HFF-Myc (cell line): ENCODE measurements at places on chromosomes 5 and 9.

DNA sequence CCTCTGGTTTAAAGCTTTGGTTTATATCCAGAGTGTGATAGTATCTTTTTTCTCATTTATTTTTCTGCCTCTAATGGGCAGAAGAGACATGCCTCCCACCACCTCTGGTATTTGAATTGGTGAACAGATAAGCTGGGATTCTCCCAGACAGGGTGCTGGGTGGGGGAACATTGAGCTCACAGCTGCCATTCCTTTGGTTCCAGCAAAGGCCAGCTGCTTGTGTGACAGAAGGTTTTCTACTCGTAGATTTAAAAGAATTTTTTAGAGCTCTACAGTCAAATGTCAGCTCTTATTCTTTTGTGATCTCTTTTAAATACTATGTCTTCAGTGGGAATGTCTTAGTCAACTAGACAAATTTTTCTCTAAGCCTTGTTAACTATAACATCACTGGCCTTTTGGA is 54.7 kb upstream of the ADAMTS16 start:
- DNase-seq, result no peak

GRCh38 chr5:168039566-168040248 is 251.7 kb upstream of the WWC1 start:
- no peak for DNase-seq

- DNase-seq, result no peak
These were observed 328.7 kb downstream of the MARCHF11 start for GRCh38 chr5:15850939-15851341.

DNA sequence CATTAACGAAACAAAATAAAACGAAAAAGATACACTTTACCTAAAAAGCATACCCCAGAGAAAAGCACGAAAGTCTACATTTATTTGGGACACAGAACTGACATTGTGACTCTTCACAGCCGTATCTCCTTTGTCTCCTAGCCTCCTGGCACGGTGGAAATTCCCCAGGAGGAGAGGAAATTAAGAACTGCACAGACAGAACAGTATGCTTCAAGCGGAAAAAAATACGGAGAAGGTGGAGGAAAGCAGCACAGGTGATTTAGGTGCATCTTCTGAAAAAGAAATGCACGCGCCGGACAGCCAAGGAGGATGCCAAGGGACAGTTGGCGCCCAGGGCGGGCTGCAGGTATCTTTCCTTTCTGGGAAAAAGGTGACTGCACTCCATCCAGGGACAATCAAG is 32.0 kb downstream of the DDX31 start:
- DNase-seq, result no peak

GRCh38 chr9:108663422-108663821 is 192.4 kb downstream of the ACTL7B start:
- DNase-seq, result no peak

DNA sequence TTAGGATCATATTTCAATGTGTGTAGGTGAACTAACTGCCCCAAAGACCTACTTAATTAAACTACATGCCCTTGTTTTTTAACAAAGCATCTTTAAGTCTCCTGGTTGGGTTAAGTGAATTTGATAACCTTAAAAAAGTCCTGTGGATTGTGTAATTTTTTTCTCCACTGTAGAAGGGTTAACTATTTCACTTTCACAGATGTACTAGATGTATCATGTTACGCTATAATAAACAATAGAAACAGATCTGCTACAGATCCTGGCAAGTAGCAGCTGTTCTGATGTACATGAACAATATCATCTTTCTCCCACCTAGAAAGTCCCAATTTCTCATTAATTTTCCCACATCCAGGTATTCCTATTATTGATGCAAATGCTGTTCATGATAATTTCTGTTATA is 18.9 kb downstream of the KIF24 start:
- DNase-seq, result no peak

DNA sequence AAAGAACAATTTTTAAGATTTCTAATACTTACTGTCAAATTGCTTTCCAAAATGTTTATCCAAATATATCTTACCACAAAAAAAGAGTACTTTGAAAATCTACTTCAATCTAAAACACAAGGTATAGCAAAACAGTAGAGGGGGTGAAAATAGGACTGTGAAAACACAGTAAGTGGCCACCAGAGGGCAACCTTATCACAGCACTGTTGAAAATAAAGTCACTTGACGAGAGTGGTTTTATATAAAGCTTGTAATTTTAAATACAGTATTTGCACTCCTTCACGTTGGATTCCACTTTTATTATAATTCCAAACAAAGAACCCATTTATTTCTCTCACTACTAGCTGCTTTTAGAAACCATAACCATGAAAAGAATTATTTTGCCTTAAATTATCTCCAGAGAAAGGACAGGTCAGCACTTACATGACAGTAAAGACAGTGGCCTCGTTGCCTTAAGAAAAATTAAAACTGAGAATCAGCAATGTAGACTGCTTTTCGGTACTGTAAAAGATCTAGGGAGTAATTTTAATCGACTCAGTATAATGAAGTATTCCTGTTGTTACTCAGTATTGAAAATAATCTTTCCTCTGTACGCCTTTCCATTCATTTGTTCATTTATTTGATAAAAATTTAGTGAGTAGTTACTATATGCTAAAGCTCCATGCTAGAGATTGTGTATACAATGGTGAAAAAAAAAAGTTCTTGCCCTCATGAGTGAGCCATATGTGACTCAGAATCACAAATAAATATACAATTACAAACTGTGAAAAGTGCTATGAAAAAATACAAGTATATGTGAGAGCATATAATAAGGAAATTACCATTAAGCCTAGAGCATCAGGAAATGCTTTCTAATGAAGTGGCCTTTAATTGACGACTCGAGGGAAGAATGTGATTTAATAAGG is 40.0 kb upstream of the CDK5RAP2 start:
- peak; percentile 32 for DNase-seq

- DNase-seq, result peak; percentile 3
These were observed 18.9 kb upstream of the IGFBPL1 start for GRCh38 chr9:38443181-38443580.

- DNase-seq, result no peak
These were observed 252.9 kb upstream of the SLC24A2 start for GRCh38 chr9:20041697-20042081.

- DNase-seq, result no peak
These were observed 78.5 kb upstream of the EPB41L4B start for GRCh38 chr9:109399258-109399767.

- DNase-seq, result no peak
These were observed 1196.6 kb upstream of the CDH18 start for GRCh38 chr5:21184581-21184980.

DNA sequence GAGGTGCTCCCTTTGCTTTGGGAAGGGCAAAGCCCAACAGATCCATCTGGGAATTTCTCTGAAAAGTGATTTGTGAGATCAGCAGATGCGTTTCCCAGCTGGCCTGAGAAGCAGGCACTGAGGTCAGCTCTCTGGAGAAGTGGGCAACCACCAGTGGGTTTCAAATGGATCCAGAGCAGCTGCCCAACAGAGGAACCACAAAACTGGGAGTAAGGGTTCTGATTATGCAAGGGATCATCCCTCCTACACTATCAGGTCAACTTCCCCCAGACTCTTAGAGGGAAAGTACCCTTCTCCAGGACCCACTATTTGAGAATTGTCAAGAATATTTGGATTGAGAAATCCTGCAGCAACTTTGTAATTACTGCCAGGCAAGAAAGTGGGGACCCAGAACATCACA is 21.7 kb downstream of the CCL28 start:
- no peak for DNase-seq

DNA sequence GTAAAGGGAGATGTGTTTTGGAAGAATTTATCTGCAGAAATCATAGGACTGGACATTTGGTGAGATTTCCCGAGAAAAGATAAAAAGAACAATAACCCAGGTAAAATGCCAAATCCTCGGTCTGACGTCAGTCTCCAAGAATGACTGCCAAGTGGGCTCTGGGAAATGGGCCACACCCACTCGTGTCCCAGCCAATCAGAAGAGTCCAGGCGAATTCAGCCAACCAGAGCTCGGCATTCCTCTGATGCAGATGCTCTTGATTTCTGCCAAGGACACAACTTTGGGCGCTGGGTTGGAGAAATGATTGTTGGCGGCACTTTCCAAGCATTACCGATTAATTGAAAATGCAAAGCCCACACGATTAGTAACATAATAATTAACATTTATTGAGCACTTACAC is 73.3 kb downstream of the FGF18 start:
- no peak for DNase-seq

DNA sequence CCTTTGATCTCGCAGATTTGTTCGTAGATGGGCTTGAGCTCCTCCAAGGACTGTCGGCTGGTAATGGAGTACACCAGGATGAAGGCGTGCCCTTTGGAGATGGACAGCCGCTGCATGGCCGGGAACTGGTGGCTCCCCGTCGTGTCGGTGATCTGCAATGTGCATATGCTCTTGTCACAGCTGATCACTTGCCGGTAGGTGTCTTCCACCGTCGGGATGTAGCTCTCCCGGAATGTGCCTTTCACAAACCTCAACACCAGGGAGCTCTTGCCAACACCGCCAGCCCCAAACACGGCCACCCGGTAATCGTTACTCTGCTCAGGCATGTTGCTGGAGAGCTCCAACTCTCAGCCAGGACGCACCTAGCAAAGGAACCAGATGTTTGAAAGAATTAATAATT is 29.1 kb downstream of the DIRAS2 start:
- no peak for DNase-seq

DNA sequence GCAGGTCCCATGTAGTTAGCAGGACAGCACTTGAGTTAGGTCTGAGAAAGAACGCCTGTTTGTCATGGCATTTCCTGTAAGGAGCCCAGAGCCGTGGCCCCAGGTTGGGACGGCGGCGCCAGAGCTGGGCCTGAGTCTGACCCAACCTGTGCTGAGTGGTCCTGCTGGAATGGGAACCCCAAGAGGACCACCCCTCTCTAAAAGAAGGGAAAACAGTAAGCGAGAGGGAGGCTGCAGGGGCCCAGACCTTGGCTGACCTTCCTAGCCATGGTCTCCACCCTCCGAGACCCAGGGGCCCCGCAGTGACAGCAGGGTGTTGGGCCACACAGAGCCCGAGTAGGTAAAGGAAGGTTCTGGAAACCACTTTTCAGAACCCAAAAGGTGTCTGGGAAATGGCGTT is 1.8 kb upstream of the LRRC14B start:
- DNase-seq, result no peak

DNA sequence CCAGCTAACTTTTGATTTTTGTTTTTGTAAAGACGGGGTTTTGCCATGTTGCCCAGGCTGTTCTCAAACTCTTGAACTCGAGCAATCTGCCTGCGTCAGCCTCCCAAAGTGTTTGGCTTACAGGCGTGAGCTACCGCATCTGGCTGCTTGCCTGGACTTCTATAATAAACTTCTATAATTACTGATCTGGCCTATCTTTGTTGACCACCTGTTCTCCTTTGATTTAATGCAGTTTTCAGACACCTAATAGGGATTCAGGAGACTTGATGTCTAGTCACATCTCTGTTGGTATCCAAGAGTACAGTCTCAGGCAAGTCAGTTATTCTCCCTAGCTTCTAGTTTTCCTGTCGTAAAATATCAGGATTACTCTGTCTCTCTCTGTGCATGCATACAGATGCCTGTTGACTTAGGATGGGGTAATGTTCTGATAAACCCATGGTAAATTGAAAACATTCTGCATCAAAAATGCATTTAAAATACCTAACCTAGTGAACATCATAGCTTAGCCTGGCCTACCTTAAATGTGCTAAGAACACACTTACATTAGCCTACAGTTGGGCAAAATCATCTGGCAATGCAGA is 51.5 kb upstream of the NR3C1 start:
- no peak for DNase-seq

DNA sequence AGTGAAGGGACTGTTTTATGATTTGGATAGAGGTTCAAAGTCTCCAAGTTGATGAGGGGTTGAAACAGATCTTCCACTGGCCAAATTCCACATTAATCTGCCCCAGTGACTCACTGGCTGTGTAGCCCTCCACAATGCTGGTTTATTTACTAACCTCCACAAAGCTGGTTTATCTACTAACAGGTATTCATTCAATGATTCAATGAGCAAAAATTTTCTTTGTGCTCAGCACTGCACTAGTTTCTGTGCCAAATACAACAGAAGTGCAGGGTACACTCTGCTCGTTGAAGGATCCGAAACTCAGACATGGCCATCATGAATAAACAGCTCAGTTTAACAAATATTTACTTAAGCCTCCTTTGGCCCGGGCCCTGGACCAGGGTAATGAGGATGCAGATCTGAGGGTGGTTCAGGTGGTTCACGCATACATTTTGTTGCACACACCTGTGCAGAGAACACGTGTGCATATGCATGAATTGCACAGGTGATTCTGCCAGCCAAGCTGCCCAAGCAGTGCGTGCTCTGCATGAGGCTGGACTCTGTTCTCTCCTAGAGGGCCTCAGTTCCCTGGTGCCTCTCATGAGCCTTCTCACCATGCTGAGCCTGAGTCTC is 71.0 kb downstream of the SH3PXD2B start:
- no peak for DNase-seq

GRCh38 chr5:134545070-134545868 is 19.8 kb downstream of the JADE2 start:
- no peak for DNase-seq

DNA sequence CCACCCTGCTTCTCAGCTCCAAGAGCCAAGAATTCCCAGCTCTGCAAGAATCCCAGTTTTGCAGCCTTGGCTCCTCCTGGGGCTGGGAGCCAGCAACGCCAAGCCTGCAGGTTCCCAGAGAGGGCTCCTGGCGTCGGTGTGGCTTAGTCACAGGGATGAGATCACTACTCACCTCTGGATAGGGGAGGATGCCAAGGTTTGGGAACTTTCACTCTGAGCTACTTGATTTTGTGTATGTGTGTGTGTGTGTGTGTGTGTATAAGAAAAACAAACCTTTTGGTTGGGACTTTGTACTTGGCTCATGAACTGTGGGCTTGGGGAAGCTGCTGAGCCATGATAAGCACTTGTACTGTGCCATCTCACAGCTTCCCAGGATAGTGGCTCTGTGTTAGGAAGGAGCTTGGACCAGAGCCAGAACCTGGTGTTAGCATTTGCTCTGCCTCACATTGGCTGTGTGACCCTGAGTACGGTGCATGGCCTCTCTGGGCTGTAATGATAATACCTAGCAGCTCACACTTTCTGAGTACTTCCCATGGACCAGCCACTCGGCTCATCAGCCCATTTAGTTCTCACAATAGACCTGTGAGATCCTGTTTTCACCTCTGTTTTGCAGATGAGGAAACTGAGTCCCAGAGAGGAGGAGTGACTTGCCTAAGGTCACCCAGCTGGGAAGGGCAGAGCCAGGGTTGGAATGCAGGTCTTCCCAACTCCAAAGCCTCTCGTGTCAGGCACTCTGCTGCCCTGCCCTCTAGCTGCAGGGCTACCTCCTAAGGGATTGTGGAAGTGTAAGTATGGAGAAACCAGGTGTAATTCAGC is 41.4 kb upstream of the DAB2IP start:
- DNase-seq, result no peak

- no peak for DNase-seq
These were observed 137.1 kb downstream of the SUSD1 start for GRCh38 chr9:112038017-112038408.

GRCh38 chr9:3517377-3518048 is 8.3 kb downstream of the RFX3 start:
- no peak for DNase-seq

- no peak for DNase-seq
These were observed 42.4 kb upstream of the MACIR start for GRCh38 chr5:103216137-103216536.

- no peak for DNase-seq
These were observed 183.9 kb upstream of the SH3GL2 start for GRCh38 chr9:17394881-17395510.

- DNase-seq, result no peak
These were observed 21.1 kb upstream of the CDKN2AIPNL start for GRCh38 chr5:134432677-134433359.

- no peak for DNase-seq
These were observed 1.1 kb upstream of the ARSI start for GRCh38 chr5:150303660-150304386.

GRCh38 chr5:141192110-141192725 is at the start of gene PCDHB10:
PCDHB10 (plus strand) TSS chr5:141192353; CDS start chr5:141192553, 200 bp downstream.
- no peak for DNase-seq
